ENCODE measurements at places on chromosomes 7 and 10. TPM values are rescaled to one million over a fixed set of nuclear protein-coding genes. Genes with fewer than 3 reads are reported as not detected.

DKK1 gene
- total RNA-seq = not detected

DNA sequence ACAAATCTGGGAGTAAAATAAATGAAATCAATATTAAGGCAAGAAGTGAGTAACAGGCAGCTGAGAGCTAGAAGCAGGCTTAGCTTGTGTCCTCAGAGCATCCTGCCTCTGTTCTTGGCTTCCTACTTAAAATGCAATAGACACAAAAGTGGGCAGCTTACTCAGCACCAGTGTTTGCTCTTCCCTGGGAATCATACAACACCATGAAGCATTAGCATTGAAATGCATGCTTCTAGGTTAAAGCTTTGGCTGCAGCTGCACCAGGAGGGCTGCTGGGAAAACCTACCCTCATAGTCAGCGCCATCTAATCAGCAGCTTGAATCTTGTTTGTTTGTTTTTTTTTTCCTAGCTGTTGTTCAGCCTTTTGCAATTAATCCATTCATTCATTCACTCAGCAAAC is 104.2 kb upstream of the VWC2 start:
- H3K36me3 ChIP-seq = no peaks in the 10 kb centered on the region
- no peak overlapping the region for H3K4me3 ChIP-seq
- H3K27ac ChIP-seq = no peak overlapping the region
- H3K4me1 ChIP-seq = no peaks in the 10 kb centered on the region
- no peaks in the 10 kb centered on the region for H3K27me3 ChIP-seq
- DNase-seq = no peak

DNA sequence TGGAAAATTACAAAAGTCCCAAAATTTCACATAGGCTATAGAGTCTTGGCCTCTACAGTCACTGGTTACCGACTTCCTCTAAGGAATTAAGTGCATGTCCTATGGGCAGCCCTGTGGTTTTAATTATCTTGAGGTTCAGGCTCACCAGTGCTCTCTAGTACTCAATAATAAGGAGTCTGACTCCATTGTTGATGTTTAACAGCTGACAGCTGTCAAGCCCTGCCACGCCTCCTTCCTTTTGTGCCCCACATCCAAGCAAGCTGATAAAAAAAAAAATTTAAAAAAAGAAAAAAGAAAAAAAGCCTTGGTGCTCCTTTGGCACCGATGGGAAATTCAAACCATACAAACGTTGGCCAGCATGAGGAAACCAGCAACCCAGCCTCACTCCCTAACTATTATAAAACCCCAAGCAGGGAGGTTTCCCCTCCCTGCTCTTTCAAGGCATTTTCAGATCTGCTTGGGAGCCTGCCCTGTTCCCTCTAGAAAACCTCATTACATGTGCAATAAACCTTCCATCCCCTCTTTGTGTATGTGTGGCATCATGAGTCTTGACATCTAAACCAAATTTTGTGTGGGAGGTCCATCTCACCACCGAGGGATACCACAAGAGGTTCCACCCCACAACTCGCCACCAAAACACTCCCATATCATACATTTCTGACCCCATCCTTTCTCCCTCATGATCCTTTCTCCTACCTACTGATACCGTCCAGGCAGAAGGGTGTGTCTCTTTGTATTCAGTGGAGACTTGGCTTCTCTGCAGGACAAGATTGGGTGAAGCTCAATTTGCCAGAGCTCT is 70.9 kb upstream of the CCDC71L start:
- peaks cover 61% of the 10 kb centered on the region for H3K4me1 ChIP-seq
- DNase-seq = no peak
- no peak overlapping the region for H3K27ac ChIP-seq
- H3K4me3 ChIP-seq = no peak overlapping the region

- DNase-seq = no peak
- no peaks in the 10 kb centered on the region for H3K36me3 ChIP-seq
- peaks cover 4% of the 10 kb centered on the region for H3K27me3 ChIP-seq
- H3K4me1 ChIP-seq = peaks cover 36% of the 10 kb centered on the region
Measured at GRCh38 chr7:28176174-28176573, 4.4 kb downstream of the JAZF1 start.

SPDYE11 gene
- total RNA-seq = not detected

DNA sequence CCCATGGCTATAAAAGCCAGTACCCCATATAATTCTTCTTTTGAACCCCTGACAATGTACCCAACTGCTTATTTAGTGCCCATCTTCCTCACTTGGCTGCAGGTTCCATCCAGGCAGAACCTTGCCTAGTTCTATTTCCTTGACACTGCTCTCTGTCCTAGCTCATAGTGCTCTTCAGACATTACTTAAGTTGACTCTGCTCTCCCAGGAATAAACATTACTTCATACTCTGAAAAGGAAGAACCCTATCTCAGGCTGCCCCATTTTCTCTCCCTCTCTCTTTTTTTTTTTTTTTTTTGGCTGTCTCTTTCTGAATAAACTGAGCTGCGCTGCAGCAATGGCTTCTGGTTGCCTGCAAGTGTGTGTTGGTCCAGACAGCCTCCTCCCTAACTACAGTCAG is 21.0 kb downstream of the ACTA2 start:
- no peak overlapping the region for H3K27ac ChIP-seq
- peaks cover 7% of the 10 kb centered on the region for H3K36me3 ChIP-seq
- H3K4me3 ChIP-seq = no peak overlapping the region
- H3K4me1 ChIP-seq = peaks cover 19% of the 10 kb centered on the region
- no peak for DNase-seq
- H3K27me3 ChIP-seq = no peaks in the 10 kb centered on the region

- no peak overlapping the region for H3K4me3 ChIP-seq
- no peaks in the 10 kb centered on the region for H3K4me1 ChIP-seq
- no peaks in the 10 kb centered on the region for H3K27me3 ChIP-seq
- DNase-seq = peak; percentile 1
Measured at GRCh38 chr7:158252837-158253669, 334.6 kb downstream of the PTPRN2 start.

CYTH3 gene
- 2.0 TPM for total RNA-seq

DNA sequence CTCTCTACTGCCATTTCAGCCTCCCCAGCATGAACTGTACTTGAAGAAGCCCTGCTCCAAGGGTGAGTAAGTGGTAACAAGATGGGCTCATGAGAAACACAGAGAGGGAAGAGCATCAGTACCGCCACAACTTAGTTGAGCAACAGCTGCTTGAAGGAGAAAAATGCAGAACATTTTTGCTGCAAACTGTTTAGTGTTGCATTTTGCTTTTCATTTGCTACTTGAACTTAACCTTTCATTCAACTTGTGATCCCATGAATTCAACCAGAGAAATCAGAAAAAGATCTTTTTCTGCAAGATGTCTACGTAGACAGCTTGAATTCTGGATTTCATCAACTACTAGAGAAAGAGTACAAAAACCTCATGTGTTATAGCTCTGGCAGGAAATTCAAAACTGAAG is 40.7 kb downstream of the ANK3 start:
- H3K36me3 ChIP-seq = no peaks in the 10 kb centered on the region
- no peaks in the 10 kb centered on the region for H3K27me3 ChIP-seq
- no peaks in the 10 kb centered on the region for H3K4me1 ChIP-seq
- no peak overlapping the region for H3K27ac ChIP-seq

GRCh38 chr7:34104115-34104514 is 198.8 kb downstream of the BMPER start:
- no peaks in the 10 kb centered on the region for H3K36me3 ChIP-seq
- DNase-seq = no peak
- H3K4me1 ChIP-seq = no peaks in the 10 kb centered on the region
- no peak overlapping the region for H3K4me3 ChIP-seq
- no peak overlapping the region for H3K27ac ChIP-seq
- no peaks in the 10 kb centered on the region for H3K27me3 ChIP-seq

DNA sequence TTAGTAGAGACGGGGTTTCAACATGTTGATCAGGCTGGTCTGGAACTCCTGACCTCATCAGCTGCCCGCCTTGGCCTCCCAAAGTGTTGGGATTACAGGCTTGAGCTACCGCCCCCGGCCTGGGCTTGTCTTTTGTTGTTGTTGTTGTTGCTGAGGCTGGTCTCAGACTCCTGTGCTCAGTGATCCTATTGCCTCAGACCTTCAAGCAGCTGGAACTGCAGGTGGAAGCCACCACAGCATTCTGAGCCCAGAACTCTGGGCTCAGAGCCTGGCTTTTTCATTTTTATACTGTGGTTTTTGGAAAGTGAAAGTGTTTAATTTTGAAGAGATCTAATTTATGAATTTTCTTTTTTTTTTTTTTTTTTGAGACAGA is 16.2 kb upstream of the DNAJB6 start:
- DNase-seq = no peak
- H3K4me3 ChIP-seq = no peak overlapping the region
- H3K36me3 ChIP-seq = no peaks in the 10 kb centered on the region
- peaks cover 1% of the 10 kb centered on the region for H3K27me3 ChIP-seq

- H3K4me3 ChIP-seq = no peak overlapping the region
- no peak for DNase-seq
- peaks cover 6% of the 10 kb centered on the region for H3K4me1 ChIP-seq
Measured at GRCh38 chr10:97721871-97722780, 8.6 kb downstream of the MARVELD1 start.

DNA sequence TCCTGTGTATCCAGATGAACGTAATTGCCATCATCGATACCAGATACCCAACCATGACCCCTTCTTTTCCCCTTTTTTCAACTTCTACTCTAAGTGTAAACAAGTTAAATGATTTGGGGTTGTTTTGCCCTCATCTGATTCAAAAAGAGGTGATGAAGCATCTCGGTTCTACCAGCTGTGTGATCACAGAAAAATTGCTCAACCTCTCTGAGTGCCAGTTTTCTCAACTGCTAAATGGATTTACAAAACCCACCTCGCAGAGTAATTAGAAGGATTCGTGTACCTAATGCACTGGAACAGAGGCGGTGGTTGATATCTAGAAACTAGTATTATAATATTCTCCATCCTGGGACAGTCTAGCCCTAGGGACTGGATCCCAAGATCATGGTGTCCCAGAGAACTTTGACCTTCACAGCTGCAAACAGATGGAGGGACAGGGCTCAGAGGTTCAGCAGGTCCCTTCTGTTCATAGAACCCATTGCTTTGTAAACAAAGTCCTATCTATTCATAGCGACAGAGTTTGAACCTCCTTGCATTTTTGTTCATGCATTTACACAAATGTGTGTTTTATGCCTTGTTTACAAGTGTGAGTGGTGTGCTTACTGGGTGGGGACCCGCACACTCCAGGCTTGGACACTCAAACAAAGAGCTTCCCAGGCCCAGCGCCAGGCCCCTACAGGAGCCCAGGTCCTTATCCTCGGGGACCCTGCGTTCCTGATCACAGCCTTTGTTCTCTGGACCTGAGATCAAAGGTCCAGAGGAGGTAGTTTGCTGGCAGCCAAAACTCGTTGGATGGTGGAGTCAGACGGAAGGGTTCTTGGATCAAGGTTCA is 46.4 kb downstream of the CALML3 start:
- H3K27me3 ChIP-seq = no peaks in the 10 kb centered on the region
- no peak for DNase-seq
- no peak overlapping the region for H3K4me3 ChIP-seq
- H3K36me3 ChIP-seq = no peaks in the 10 kb centered on the region
- H3K4me1 ChIP-seq = peaks cover 7% of the 10 kb centered on the region

TMEM178B gene
- total RNA-seq = 0.81 TPM

BICC1 gene
- not detected for total RNA-seq

- H3K27me3 ChIP-seq = no peaks in the 10 kb centered on the region
- DNase-seq = no peak
- no peak overlapping the region for H3K4me3 ChIP-seq
- no peak overlapping the region for H3K27ac ChIP-seq
- H3K36me3 ChIP-seq = peaks cover 10% of the 10 kb centered on the region
- H3K4me1 ChIP-seq = no peaks in the 10 kb centered on the region
Measured at GRCh38 chr7:102849538-102849937, 63.3 kb upstream of the LRRC17 start.

DNA sequence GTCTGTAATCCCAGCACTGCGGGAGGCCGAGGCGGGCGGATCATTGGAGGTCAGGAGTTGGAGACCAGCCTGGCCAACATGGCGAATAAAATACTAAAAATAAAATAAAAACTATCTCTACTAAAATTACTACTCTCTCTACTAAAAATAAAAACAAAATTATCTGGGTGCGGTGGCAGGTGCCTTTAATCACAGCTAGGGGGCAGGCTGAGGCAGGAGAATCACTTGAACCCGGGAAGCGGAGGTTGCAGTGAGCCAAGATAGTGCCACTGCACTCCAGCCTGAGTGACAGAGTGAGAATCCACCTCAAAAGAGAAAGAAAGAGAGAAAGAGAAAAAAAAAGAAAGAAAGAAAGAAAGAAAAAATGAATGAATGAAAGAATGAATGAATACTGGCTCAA is 351.4 kb downstream of the ELMO1 start:
- H3K27ac ChIP-seq = no peak overlapping the region
- H3K4me1 ChIP-seq = peaks cover 17% of the 10 kb centered on the region
- no peak overlapping the region for H3K4me3 ChIP-seq

DNA sequence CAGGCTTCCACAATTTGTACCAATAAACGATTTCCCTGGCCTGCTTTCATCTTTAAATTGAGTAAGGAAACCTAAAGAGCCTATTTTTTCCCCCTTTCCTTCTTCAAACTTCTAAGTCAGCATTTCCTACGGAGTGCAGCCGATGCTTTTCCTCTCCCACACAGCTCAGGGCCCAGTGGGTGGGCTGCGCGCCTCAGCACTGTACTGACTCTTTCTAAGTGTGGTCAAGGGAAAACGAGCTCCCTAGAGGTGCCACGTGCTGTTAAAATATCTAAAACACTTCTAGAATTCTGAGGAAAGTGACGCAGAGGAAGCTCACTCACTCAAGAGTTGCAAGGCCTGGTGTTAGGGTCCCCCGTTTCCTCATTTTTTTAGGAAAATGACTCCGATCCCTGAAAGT is 29.0 kb downstream of the STEAP1B start:
- no peaks in the 10 kb centered on the region for H3K4me1 ChIP-seq
- H3K27ac ChIP-seq = no peak overlapping the region
- no peaks in the 10 kb centered on the region for H3K36me3 ChIP-seq
- H3K27me3 ChIP-seq = peaks cover 2% of the 10 kb centered on the region
- no peak for DNase-seq

- H3K4me1 ChIP-seq = peaks cover 23% of the 10 kb centered on the region
- H3K36me3 ChIP-seq = no peaks in the 10 kb centered on the region
- H3K27me3 ChIP-seq = peaks cover 2% of the 10 kb centered on the region
- H3K4me3 ChIP-seq = no peak overlapping the region
- DNase-seq = peak; percentile 47
Measured at GRCh38 chr10:3419719-3420495, 247.3 kb upstream of the PITRM1 start.

DNA sequence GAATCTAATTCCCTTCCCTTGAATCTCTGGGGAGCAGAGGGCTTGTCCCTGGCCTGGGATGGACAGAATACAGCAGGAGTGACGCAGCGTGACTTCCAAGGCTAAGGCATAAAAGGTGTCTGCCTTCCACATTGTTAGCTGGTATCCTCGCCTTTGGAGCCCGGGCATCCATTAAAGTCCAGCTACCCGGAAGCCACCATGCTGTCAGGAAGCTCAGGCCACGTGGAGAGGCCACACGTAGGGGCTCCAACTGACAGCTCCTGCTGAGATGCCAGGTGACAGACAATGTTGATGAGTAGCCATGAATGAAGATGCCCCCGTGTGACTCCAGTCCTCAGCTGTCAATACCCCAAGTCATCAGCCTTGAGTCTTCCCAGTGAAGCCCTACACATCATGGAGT is 99.9 kb downstream of the OAT start:
- no peak overlapping the region for H3K4me3 ChIP-seq
- H3K4me1 ChIP-seq = no peaks in the 10 kb centered on the region
- H3K27ac ChIP-seq = no peak overlapping the region
- no peak for DNase-seq
- H3K27me3 ChIP-seq = peaks cover 2% of the 10 kb centered on the region

TCF7L2 gene
- 1.5 TPM for total RNA-seq

All from activated CD4-positive, alpha-beta memory T cell treated with anti-CD3 and anti-CD28 coated beads for 36 hours (primary cell).